ENCODE measurements at places on chromosomes 5 and 9. TPM values are rescaled to one million over a fixed set of nuclear protein-coding genes. Genes with fewer than 3 reads are reported as not detected.

- no peak for DNase-seq
These were observed 268.3 kb upstream of the WWC1 start for GRCh38 chr5:168023191-168023590.

PRDM12 gene
- polyA plus RNA-seq: not detected

GRCh38 chr9:89501311-89501898 is 3.5 kb upstream of the SEMA4D start:
- DNase-seq: no peak

GRCh38 chr5:58484505-58484904 is 6.7 kb upstream of the GAPT start:
- DNase-seq: no peak

PCDH12 gene
- polyA plus RNA-seq: 5.5 TPM

DNA sequence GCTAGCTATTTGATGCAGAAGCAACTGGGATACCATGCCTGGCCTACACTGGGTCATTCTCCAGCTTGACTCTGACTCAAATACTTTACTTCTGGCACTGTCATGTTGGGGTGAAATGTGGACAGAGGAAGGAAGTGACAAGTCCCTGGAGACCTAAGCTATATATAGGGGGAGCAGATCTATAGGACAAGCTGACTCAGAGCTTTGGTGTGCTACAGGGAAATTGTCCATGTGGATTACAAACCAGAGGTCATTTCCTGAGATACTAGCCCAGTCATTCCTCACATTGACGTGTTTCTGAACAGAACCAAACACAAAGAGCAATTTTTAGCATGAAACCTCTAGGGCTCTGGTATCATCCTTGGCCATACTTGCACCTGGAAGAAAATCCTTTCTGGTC is 531.6 kb upstream of the CLINT1 start:
- peak; percentile 95 for DNase-seq

DNA sequence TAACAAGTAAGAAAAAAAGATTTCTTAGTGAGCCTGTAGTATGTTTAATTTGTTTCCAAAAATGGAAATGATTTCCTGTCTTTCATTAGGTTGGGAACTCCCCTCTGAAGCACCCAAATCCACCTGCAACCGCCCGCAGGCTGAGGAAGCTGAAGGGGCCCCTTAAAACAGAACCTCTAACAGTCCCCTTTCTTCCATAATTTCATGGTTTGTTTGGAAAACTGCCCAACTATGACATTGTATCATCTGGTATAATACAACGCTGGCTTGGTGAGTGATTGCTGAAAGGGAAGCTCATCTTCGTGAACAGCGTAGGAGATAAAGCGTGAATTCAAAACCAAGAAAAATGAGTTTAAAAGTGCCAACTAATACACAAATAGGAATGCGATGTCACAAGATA is 215.5 kb downstream of the FSTL4 start:
- no peak for DNase-seq

FAM221B gene
- not detected for polyA plus RNA-seq

DNA sequence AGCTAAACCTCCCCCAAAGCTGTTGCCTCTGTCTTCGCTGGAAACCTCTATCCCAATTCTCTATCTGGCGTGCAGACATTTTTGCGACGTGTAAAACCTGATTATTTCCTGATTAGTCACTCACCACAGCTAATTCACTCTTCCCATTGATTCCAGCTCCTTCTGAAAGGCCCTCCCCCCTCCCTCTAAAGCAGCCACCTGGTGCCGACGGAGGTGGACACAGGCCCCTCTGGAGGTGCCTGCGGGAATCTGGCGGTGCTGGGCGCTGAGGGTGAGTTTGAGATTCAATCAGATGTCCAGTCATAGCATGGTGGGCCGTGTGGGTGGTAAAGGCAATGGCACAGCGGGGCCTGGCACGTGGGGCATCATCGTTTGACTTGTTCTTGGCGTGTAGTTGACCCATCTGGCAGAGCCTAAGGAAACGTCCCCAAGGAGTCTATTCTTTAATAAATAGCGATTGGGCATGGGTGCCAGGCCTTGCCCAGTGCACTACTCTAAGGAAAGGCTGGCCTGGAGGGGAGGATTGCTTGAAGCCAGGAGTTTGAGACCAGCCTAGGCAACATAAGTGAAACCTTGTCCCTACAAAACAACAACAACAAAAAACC is 271.1 kb upstream of the MVB12B start:
- no peak for DNase-seq

DNA sequence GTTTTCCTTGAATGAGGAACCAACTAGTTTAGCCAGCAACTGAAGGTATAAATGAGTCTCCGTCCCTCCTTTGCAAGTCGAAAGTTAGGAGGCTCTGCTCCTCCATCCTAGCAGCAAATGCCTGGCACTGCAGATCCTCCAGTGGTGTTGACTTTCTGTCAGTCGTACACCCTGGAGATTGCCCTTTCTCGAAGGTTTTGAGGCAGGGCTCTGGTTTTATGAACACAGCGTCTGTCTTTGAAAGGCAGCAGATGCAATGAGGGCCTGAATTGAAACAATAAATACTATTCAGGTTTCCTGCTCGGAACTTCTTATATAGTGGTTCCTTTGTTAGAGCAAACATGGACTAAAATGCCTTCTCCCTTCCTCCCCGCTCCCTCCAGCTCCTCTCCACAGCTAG is 284.0 kb downstream of the TMEM38B start:
- no peak for DNase-seq

GRCh38 chr5:147661541-147661940 is 121.0 kb downstream of the JAKMIP2 start:
- no peak for DNase-seq

- peak; percentile 82 for DNase-seq
These were observed 490 bp downstream of the PCBD2 start for GRCh38 chr5:134905246-134905996.

GAS1 gene
- polyA plus RNA-seq: 0.06 TPM

GRCh38 chr5:122195802-122196394 is 66.6 kb downstream of the ZNF474 start:
- DNase-seq: peak; percentile 73

DNA sequence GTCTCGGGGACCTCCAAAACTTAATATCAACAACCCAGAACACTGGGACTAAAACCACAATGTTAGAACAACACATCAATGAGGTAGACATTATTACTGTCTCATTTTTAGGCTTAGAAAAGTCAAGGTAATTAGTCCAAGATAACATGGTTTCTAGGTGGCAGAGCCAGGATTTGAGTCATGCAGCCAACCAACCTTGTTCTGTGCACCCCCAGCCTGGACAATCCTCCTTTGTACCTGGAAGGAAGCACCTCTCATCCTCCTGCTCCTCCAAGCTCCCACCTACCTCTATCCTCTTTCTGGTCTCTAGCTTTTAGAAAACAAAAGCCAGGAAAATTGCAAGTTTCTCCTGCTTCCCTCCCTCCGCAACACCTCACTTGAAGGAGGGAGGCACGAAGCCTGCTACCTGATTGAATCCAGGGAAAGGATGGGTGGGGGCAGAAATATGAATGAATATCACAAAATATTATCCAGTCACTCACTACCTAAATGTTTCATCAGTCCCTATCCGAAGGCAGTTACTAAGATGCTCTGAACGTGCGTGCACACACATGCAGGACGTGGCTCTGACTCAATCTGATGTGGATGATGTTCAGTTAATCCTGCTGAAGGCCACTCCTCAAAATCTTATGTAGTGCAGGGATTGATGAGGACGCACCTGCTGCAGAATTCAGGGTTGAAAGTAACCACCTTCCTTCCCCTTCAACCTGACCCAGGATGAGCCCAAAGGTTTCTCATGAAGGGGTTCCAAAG is 26.3 kb upstream of the TTC1 start:
- no peak for DNase-seq

DNA sequence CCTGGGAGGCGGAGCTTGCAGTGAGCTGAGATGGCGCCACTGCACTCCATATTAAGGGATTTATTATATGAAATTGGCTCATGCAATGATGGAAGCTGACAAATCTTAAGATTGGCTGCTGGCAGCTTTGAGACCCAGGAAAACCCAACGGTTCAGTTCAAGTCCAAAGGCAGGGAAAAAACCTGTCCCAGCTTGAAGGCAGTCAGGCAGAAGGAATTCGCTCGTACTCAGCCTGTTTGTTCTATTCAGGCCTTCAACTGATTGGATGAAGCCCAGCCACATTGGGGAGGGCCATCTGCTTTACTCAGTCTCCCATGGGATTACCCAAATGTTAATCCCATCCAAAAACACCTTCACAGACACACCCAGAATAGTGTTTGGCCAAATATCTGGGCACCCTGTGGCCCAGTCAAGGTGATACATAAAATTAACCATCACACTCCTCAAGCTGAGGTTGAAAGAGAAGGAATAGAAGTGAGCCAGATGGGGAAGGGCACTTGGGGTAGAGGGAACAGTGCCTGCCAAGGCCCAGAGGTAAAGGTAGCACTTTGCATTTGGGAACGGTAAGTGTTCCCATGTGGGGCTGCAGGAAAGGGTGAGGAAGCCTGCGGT is 8.5 kb upstream of the ORM1 start:
- no peak for DNase-seq

- DNase-seq: peak; percentile 27
These were observed 12.6 kb downstream of the PBX3 start for GRCh38 chr9:125759764-125760129.

DNA sequence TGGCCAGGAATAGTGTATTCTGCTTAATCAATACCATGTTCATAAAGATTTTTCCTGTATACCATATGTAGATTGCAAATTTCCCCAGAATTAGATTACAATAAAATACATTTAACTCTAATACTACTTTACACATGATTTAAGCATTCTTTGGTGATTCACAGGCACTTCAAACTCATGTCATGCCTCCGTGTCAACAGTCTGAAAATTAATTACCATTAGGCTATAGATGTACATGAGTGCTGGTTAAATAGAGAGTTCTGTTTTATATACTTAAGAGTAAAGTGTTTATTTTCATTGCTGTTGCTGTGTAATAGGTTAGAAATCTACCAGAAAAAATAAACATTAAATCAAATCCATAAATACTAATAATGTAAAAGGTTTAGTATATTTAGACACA is 159.8 kb downstream of the ZSWIM6 start:
- DNase-seq: no peak

MEGF9 gene
- 3.5 TPM for polyA plus RNA-seq

RAB3C gene
- 0.66 TPM for polyA plus RNA-seq

- DNase-seq: no peak
These were observed 24.0 kb downstream of the HNRNPK start for GRCh38 chr9:83956086-83956435.

PCDHGA6 gene
- polyA plus RNA-seq: 2.7 TPM

GRCh38 chr5:147483961-147484707 is 25.7 kb downstream of the DPYSL3 start:
- DNase-seq: peak; percentile 99

DNA sequence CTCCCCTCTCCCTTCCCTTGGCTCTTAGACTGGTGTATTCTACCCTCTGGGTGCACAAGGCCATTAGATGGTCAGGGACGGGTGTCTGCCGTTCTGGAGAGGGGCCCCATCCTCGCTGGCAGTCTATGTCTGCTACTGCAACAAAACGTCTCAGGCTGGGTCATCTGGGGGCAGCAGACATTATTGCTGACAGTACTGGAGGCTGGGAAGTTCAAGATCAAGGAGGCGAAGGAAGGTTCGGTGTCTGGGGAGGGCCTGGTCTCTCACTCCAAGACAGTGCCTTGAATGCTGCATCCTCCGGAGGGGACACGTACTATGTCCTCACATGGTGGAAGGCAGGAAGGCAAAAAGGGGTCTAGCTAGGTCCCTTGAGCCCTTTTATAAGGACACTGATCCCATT is 93.4 kb upstream of the COL5A1 start:
- no peak for DNase-seq

GRCh38 chr5:133696006-133696584 is 83.8 kb upstream of the FSTL4 start:
- no peak for DNase-seq

DNA sequence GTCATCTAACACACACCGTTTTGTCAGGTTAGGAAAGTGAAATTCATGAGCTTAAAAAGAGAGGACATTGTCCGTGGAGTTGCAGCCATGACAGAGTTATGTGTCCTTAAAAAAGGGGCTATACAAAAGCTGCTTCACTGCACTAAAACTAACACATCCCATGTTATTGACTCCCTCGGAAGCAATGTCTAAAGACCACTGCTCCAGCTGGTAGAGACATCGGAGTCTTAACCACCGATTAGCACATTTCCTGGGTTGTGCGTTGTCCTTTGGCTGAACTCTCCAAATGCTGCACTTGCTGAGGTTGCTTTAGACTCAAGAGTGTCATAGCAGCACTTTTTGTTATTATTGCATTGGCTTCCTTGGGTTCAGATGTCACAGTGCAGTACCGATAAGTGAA is 128.3 kb upstream of the C9orf72 start:
- DNase-seq: no peak

DNA sequence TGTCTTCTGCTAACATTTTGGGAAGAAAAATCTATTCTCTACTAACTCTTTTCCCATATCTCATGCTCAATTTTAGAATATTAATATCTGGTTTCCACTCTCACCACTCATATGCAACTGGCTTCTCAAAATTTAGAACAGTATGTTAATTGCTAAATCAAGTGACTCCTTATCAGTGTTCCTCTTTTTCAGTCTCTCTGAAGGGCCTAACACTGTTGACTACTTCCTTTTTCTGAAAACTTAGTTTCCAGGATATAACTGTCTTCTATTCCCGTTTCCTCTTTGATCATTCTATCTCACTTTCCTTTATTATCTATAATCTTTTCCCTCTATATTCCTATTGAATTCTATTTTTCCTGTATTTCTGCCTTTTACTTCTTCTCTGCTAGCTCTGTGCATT is 1717.2 kb upstream of the C9orf72 start:
- no peak for DNase-seq

GRCh38 chr9:71004196-71004595 is 117.2 kb downstream of the TRPM3 start:
- no peak for DNase-seq

GRCh38 chr5:170619869-170620268 is 116.0 kb downstream of the KCNIP1 start:
- no peak for DNase-seq

DNA sequence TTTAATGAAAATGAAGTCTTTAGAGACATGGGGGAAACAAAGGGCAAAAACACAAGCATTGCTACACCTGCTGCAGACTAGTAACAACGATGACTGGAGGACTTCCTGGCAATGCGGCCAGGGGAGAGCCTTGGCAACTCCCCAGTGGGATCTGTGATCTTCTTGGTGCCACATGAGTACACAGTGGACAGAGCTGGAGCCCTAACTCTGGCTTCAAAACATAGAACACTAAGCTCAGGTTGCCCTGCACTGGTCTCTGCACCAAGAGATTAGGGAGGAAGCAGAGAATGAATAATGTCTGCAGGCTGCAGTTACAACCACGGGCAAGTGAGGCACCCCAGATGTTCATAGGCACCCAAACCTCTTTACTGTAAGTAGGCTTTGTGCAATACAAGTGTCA is 91.1 kb downstream of the MRPS27 start:
- no peak for DNase-seq

GRCh38 chr9:131608493-131609037 is 63.2 kb downstream of the PRRT1B start:
- peak; percentile 85 for DNase-seq

Measured in endothelial cell of umbilical vein (primary cell).